ENCODE measurements at places on chromosomes 1 and 21.

DNA sequence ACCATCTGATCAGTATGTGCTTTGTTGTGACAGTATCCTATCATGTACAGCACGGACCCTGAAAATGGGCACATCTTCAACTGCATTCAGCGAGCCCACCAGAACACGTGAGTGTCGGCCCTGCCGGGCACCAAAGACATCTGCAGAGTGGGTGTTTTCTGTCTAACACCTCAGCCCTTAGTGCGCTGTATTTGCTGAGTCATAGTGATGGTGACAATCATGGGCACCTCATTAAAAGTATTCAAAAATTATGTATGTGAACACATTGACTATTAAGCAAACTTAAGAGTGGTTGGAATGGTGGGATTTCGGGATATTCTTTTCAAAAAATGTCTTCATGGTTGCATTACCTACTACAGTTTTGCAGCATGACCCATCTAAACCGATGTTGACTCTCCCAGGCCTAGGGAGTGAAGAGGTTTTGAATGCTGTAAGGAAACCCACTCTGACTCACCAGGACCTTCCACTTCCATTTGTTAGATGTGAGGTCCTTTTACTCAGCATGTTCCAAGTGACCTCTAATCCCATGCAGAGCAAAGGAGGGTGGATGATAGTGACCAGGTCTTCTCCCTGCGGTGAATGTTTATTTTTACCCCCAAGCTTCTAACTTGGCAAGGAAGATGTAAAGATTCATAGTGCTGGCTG is 20.1 kb downstream of the MGST3 start:
- DNase-seq, result no peak

- DNase-seq, result no peak
These were observed 44.7 kb upstream of the LRRC7 start for GRCh38 chr1:69523032-69523431.

DNA sequence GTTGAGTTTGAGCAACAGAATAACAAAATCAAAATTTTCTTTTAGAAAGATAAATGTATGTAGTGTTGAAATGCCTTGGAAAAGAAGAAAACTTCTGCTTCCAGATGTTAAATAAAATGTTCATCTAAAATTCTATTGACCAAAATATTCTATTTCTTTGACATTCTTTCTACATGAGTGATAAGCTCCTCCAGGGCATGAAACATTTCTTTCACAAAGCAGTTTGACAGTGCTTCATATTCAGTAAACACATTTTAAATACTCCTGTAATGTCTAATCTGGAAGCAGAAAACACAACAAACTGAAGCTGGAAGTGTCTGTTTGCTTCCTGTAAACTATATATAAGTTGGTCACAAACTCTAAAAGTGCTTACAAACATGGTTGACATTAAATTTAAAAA is 61.5 kb downstream of the RGS21 start:
- DNase-seq, result no peak

DNA sequence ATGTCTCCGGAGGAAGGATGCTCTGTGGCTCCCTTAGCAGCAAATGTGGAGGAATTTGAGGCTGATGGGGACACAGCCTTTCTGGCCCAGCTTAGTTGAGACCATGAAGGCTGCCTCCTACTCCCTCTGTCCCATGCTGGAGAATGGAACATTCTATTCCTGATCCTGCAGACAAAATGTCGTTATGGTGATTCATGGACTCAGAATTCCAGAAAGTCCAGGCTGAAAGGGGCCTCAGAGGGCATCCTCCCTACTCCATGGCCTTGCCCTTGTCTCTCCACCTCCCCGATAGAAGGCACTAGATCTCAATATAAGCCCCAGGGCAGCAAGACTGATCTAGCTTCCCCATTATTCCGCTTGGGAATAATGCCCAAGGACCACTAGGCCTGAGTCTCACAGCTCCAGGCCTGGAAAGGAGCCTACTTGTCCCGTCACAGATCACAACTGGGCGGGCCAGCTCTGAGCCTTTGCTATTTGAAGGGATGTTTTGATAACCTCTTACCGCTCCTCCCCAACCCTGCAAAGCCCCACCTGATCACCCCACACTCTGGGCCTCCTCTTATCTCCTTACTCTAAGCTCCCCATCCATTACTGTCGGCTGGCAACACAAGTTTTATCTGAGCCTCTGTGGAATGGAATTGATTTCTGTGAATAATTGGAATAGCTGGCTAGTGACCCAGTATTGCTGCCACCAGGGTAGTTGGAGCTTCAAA is 52.8 kb upstream of the TRABD2B start:
- no peak for DNase-seq

- DNase-seq, result peak; percentile 2
These were observed 57.3 kb upstream of the EFHD2 start for GRCh38 chr1:15352128-15352957.

GRCh38 chr1:246748867-246749266 is 24.7 kb downstream of the SCCPDH start:
- DNase-seq, result no peak

DNA sequence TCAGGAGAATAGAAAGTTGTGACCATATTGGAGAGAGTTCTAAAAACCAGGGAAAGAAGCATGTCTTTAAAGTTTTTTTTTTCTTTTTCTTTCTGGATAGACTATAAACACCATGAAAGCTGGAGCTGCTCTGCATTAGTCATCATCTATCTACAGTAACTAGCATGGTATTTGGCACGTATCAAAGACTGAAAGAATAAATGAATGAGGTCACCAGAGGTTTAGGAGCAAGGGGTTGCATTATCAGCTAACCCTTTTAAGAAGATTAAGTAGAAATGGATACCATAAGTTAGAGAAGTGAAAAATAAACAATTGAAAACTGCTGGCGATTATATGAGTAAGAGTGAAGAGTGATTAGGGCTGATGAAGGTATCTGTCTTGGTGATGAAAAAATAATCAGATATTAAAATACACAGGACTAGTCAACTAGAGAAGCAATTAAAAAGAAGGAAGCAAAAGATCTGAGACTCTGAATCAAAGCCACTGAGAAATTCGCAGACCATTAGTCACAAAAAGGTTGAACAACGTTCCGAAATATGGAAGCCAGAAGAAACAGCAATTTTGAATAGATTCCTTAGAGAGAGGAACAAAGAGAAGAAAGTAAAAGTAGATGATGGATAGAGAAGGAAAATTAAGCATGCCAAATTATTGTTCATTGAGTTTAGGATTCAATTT is 536.4 kb downstream of the DPYD start:
- DNase-seq, result no peak

Measured in activated CD4-positive, alpha-beta T cell treated with anti-CD3 and anti-CD28 coated beads, Interleukin-2, amount 50 U/mL, for 4 hours (primary cell).